Spleen (tissue), 13 donors: ENCODE measurements at places on chromosomes 5 and 9. TPM values are rescaled to one million over a fixed set of nuclear protein-coding genes. Genes with fewer than 3 reads are reported as not detected.

Gene RGS7BP
- polyA plus RNA-seq, result 0.12 TPM

- no peak for DNase-seq
Observed at GRCh38 chr5:109748546-109748945, 58.8 kb downstream of the MAN2A1 start.

GRCh38 chr9:40927260-40927631, 201.2 kb downstream of the FOXD4L6 start:
- no peak for DNase-seq

- no peak for DNase-seq
Observed at GRCh38 chr5:81315336-81315735, 13.9 kb downstream of the ZCCHC9 start.

- peak; percentile 62 for DNase-seq
Observed at GRCh38 chr5:160173-160510, 31.2 kb upstream of the LRRC14B start.

DNA sequence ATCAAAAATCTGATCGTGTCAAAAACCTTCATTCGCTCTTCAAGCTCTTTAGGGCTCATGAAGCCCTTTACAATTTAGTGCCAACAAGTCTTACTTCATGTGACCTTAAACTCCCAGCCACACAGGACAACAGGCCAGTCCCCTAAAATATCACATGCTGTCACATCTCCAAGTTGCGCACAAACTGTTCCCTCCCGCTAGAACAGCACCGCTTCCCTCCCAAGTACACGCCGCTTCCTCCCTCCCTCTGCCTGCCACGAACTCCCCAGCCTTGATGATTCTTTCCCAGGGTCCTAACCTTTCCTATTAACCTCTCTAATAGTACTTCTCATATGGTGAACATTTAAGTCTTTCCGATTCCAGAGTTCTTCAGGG, 91.2 kb downstream of the TLE1 start:
- no peak for DNase-seq

DNA sequence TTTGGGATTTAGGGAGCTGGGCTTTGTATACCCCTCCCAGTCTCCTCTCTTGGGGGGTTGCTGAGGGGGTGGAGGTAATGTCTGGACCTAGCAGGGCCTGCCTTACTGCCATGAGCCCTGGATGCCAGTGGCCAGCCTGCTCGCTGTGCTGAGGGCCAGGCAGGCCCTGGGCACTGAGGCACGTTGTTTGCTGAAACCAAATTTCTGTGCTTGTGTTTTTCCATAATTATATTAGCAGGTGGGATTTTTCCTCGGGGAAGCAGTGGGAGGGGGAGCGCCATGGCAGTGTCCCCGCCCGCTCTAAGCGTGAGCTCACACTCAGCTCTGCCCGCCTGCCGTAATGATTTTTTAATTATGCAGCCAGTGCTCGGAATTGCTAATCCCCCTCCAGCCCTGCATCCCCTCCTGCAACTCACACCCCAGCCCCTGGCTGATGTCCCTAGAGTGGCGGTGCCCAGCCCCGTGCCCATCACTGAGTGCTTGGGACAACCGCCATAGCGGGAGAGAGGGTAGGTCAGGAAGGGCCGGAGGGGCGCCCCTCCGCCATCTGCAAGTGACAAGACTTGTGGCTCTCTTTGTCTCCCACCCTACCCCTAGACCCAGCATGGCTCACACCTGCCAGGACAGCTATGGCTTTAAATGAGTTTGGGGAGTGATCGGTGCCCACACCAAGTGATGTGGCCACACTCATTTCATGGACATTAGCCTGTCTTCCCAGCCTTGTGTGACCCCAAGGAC, 20.9 kb downstream of the CXXC5 start:
- no peak for DNase-seq
